ENCODE measurements at places on chromosomes 1 and 21. TPM values are rescaled to one million over a fixed set of nuclear protein-coding genes. Genes with fewer than 3 reads are reported as not detected.

Gene ANGPTL3
- not detected for polyA plus RNA-seq

Gene GJA9
- polyA plus RNA-seq, result not detected

Gene TMEM240
- polyA plus RNA-seq, result 0.94 TPM

DNA sequence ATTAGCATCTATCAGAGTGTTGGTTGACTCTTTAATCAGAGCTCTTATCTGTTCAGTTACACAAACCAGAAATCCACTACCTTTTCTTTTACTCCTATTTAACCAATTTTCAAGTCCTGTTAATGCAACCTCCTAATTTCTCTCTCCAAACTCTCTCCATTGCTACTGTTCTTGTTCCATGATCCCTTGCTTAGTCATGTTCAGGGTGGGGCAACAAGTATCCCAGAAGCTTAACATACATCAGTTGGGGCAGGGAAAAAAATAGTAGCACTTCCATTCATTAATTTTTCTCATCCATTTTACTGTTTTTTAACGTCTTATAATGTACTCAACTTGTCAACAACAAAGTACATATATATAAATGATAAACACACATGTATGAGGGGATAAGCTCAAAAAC lies 111.2 kb upstream of the LBR start:
- DNase-seq, result no peak

DNA sequence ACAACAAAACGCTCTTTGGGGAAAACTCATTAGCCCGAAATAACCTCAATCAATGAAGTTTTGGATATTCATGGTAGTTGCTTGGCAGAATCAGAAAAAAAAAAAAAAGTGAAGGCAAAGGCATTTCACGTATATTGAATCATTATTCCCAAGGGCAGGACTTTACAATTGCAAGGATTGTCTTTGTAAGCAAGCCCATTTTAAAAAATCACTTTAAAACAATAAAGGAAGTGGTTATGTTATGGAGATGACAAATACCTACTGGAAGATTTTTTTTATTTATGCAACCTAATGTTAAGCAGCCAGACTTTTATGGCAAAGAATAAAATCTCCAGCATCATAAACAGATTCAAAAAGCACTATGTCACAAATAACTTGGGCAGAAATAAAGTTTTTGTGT lies 9.3 kb downstream of the GJB4 start:
- DNase-seq, result no peak

Gene NSUN4
- 43.5 TPM for polyA plus RNA-seq

All from K562 (cell line).